ENCODE measurements at places on chromosomes 2 and 18.

DNA sequence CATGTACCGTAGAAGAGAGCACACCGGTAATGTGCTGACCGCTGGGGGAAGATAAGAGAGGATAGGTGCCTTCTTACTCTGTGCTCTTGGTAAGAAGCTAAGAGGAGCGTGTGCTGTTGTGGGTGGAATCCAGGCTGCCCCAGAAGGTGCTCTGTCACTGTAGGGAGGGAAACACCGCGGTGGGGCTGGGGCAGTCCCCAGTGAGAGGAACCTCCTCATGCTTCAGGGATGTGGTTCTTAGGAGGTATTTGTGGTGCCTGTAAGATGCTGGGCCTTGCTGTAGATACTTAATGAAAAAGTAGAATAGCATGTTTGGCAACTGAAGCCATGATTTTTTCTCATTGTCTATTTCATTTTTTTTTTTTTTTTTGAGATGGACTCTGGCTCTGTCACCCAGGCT lies 1.1 kb downstream of the COLEC11 start:
- no peak for DNase-seq

DNA sequence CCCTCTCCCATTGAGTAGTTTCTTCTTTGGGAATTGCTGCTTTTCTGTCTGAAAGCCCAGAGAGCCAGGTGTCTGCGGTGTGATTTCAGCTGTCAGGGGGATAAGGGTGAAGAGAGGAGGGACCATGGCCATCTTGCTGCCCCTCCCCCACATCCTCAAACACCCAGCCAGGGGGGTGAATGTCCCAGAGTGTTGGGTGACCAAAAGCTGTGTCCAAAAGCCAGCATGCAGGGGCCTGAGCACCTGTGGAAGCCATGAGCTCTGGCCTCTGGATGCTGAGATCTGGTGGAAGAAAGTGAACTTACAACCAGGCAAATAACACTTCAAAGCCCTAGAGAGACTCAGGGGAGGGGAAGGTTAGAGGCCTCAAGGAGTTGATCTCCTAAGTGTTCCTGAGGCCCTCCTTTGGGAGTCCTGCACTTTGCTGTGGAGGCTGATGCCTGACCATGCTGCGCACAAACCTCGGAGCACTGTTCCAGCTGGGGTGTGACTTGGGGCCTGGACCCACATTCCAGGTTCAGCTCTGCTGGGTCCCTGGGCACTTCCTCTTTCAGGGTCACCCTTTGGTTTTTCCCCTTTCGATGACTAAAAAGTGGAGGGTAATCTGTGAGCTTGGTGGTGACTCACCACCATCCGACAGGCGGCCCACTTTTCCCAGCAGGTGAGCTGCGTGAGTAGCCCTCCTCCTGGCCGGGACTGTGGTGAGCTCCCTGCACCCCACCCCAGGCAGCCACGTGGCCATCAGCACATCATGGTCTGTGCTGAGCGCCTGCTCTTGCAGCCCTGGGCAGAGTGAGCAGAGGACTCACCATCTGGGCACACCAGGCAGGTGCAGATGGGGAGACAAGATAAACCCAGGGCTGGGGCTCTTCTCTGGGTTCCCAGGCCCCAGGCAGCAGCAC lies 66.8 kb upstream of the FOSL2 start:
- no peak for DNase-seq

- DNase-seq: no peak
These were observed 142.2 kb downstream of the EPHA4 start for GRCh38 chr2:221429741-221430491.

GRCh38 chr2:69701100-69701945 lies 40.6 kb upstream of the ANXA4 start:
- DNase-seq: no peak

GRCh38 chr2:157875641-157876065 lies 477 bp downstream of the ACVR1 start:
- no peak for DNase-seq

DNA sequence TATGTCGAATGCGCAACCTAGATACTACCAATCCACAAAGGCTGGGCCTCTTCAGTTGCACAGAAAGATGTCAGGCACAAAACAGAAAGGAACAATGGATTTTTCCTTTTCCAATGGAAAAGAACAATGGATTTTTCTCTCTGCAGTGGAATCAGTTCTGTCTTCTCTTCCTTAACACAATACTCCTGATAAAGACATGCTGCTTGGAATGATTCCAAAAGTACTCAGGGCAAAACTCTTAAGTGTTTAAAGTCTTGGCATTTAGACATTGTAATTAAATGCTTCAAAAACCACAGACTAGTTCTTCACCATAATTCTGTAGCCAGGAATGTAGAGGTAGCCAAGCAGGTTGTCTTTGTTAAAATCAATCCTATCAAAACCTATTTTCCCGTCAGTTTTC lies 46.7 kb upstream of the FLACC1 start:
- no peak for DNase-seq

- no peak for DNase-seq
These were observed 66.6 kb downstream of the RIF1 start for GRCh38 chr2:151476287-151476686.

DNA sequence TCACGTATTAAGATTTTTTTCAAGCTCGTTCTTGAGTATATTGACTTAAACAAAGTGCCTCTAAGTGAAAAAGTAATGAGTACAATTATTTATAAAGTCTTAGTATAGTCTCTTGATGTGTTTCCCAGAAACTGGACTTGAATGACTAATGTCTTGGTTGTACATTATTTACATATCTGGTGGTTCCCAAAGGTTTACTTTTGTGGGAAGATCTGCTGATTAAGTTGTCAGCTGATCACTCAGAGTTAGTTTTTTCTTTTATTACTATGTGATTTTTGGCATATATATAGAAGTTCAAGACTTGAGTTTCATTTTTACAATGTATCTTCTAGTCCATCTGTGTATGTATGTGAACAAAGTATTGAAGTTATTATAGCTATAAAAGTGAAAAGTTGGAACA lies 29.5 kb downstream of the RNF144A start:
- no peak for DNase-seq

DNA sequence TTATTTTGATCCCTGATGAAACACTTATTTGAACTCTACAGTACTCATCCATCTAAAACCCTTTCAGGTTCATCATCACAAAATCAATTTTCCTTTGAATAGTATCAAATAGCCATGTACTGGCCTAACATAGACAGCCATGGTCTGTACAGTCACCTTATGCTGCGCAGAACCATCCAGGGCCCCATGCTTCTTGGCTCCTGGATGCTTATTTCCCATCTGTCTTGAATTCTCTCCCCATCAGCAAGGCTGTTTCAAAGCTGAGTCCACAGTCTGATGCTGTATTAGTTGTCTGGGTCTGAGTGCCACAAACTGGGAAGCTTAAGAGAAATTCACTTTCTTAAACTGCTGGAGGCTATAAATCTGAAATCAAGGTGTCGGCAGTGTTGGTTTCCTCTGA lies 290.2 kb downstream of the OSR1 start:
- DNase-seq: no peak
